ENCODE measurements at places on chromosomes 5 and 9.
A peak's percentile ranks its signal among the peaks of the same experiment; 100 is the strongest.

GRCh38 chr9:34289159-34289558 is 39.9 kb downstream of the KIF24 start:
- DNase-seq = no peak

DNA sequence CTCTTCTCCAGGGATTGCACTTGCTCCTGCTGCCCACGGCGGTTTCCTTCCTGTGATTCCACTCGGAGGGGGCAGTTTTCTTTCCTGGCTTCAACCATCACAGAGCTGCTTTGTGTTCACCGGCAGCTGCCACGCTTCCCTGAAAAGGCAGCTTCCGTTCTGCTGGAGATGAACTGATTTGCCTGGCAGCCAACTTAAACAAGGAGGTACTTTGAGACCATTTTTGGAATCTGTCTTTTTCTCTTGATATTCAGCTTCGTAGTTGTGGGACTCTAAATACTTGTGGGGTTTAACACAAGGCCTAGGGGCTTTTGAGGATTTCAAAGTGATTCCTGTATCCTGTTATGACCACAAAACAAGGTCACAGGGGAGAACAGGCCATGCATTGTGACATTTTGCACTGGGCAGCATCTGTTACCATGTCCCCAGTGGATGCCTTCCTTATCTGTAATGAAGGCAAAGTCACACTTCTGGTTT is 192.0 kb downstream of the MTRR start:
- DNase-seq = no peak

GRCh38 chr5:160616712-160617497 is 195.2 kb downstream of the PTTG1 start:
- no peak for DNase-seq

DNA sequence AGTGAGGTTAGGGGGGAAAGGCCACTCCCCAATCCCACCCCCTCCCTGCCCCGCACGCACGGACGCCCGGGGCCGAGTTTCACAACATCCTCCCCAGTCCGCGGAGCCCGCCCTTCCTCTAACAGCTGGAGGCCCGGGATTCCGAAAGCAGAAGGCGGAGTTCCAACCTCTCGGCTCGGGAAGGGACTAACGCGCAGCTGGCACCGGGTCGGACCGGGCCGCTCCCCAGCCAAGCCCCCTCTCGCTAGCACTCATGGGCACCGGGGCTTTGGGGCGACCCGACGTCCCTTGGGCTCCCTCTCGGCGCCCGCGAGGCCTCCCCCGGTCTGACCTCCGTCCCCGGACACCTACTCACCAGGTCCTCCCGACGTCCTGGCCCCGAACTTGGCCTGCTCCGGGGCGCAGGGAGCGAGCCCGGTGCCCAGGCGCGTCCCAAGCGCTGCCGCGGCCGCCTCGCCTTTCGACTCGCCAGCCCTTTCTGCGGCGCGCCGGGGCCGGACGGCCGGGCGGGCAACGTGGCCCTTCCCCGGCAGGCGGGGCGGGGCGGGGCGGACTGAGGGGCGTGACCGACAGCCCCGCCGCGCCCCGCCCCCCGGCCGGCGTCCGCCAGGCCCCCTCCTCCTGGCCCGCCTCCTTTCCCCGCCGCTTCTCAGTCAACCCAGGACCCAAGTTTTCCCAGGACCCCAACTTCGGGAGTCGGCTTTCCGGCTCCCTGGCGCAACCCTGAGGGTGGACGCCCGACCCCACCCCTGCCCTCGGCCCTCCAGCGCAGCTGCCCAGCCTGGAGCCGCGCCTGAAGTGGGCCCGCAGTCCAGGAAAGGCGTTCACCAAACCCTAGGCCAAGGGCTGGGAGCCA is at the start of gene MGAT1:
MGAT1 (minus strand) TSS at position 482 of the 856 bp plus-strand sequence. CDS start 9,835 bp downstream, outside the sequence.
- DNase-seq = peak; percentile 69

- DNase-seq = no peak
These were observed 2.5 kb upstream of the ISL1 start for GRCh38 chr5:51380603-51381207.

DNA sequence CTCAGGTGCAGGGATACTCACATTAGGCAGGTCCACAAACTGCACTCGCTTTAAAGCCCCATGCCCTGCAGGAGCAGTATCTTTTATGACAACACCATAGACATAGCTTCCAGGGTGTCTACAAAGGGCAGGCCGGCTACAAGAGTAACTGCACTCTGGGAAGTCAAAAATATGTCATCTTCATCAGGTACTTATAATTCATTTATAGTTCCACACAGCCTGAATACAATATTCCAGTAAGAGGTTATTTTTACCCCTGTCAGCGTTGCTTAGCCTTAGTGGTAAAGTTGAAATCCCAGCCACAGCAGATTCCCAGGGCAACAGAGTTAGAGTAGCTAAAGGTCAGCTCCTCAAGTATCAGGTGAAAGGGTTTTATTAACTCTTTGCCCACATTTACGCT is 82.3 kb upstream of the ITGA2 start:
- DNase-seq = no peak

GRCh38 chr9:967436-967835 is 9.0 kb upstream of the DMRT3 start:
- no peak for DNase-seq

- DNase-seq = no peak
These were observed 24.4 kb upstream of the GRAMD2B start for GRCh38 chr5:126398791-126399190.

DNA sequence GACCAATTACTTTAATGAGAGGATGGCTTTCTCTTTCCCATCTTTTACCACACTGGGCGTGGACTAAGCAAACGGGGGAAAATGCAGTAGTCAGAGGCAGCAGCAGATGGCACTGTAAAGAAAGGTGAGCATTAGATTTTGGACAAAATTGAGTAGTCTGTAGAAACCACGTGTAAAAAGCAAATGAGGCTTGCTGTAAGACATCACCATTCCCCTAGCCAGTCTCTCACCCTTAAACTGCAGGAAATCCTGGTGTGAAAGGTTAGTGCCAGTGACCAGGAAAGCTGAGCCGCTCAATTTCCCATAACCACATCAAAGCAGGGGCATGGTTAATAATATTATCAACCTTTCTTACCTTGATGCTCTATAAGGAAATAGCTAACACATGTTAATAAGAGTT is 31.8 kb downstream of the SPATA31C2 start:
- no peak for DNase-seq

DNA sequence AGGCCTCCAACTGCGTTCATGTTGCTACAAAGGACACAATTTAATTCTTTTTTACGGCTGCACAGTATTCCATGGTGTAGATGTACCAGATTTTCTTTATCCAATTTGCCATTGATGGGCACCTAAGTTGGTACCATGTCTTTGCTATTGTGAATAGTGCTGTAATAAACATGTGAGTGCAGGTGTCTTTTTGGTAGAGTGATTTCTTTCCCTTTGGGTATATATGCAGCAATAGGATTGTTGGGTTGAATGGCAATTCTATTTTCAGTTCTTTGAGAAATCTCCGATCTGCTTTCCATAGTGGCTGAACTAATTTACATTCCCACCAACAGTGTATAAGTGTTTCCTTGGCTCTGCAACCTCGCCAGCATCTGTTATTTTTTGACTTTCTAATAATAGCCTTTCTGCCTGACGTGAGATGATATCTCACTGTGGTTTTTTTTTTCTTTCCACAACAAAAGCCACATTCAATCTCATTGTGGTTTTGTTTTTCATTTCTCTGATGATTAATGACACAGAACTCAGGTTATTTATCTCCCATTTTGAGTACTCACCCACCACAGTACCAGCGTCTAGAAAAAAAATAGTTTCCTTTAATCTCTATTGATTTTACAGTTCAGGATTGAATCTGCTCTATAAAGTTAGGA is 21.9 kb downstream of the ARRDC3 start:
- DNase-seq = no peak

DNA sequence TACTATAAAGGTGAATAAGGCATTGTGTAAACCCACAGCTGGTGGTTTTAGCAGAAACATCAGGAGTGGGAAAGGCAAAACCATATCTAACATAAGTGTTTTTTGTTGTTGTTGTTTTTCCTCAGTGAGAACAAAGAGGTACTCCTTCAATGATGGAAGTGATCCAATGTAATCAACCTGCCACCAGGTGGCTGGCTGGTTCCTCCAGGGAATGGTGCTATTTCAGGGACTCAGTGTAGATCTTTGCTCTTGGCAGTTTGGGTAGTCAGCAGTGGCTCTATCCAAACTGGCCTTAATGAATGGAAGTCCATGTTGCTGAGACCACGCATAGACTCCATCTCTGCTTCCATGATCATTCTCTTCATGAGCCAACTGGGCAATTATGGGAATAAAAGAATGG is 10.8 kb downstream of the DMRTA1 start:
- DNase-seq = no peak

- DNase-seq = no peak
These were observed 183.5 kb downstream of the LURAP1L start for GRCh38 chr9:12958279-12958678.

DNA sequence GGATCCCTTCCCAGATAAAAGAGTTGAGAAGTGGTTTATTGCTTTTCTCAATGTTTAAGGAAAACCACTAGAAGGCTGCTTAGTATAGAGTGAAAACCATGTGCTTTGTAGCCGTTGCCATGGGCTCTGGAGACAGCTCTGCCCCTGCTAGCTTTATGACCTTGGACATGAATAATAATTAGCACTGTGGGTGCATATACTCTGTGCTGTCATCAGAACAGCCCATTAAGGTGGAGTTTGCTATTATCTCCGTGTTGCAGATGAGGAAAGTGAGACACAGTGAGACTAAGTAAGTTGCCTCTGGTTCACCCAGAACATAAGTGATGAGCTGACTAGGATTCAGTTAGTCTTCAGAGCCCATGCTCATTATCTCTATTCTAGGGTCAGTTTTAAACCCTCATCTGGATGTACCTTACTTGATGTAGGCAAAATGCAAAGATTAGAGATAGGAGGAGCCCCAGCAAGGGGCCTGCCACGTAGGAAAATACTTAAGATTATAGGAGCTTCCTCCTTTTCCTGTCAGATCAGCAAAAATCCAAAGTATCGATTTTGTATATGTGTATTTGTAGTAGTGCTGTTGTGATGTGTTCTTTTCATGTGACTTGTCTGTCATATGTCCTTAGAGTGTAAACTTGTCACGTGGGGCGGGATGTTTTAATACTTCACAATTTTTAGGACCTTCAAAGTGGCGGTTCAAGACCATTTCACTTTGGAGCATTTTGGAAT is 102.5 kb downstream of the TLE4 start:
- DNase-seq = no peak

- DNase-seq = no peak
These were observed 205.9 kb downstream of the FSTL4 start for GRCh38 chr5:133406208-133406976.

- DNase-seq = no peak
These were observed 110.1 kb downstream of the FBN2 start for GRCh38 chr5:128427921-128428320.

DNA sequence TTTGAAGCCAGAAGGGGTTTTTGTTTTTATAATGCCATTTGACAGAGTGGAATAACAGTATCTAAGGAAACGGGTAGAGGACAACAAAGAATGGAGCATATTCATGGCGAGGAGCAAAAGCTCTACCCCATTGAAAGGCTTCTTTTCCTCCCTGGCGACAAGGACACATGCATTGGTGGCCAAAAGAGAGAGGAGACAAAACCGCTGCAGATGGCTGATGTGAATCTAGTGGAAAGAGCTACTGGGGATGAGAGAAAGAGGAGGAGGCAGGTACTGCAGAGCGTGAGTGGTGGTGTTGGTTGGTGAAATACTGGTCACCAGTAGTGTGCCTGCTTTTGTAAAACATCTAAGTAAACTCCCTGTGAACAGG is 491 bp downstream of the APC start:
- DNase-seq = no peak

DNA sequence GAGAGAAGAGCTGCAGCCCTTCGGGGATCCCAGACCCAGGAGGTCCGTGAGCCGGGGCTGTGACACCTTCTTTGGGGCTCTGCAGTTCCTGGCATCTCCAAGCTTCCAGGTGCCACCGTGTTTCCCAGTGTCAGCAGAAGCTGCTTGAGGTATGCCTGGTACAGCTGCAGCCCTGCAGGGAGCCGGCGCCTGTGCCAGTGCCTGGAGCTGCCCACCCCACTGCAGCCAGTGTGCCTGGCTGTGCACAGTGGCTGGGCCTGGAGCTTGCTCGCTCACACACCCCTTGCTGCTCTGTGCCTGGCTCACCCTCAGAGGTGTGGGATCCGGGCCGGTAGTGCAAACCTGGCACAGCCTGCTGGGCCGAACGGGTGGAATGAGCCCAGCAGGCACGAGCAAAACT is 65.5 kb downstream of the NACC2 start:
- DNase-seq = no peak

GRCh38 chr5:38455796-38456330 is 100.6 kb downstream of the LIFR start:
- no peak for DNase-seq

- no peak for DNase-seq
These were observed 568.2 kb upstream of the CDH18 start for GRCh38 chr5:20556115-20556763.

- DNase-seq = no peak
These were observed 336.3 kb downstream of the DMRT2 start for GRCh38 chr9:1386420-1386819.

DNA sequence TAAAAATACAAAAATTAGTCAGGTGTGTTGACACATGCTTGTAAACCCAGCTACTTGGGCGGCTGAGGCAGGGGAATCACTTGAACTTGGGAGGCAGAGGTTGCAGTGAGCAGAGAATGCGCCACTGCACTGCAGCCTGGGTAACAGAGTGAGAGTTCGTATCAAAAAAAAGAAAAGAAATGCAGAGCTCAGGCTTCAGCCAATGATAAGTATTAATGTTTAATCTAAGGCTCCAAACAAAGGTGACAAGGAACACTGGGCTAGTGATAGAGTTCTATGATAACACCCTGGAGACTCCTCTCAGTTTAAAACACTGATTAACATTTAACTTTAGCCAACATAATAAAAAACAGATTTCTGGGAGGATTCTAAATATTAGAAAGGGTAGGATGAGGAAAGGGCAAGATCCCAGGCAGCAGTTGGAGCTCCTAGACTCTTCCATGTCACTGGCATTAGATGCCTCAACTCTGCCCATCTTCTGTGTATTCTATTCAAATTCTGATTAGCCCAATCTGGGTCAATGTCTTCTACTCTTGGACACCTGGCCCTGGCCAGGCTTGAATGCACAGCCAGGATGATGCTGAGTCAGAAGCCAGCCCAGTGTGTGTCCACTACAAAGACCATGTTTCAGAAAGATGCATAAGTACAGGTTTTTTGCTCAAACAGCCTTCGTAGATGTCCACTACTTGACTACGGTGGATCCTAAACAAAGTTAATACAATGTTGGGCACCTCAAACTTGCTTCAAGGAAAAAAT is 91.0 kb upstream of the FAM169A start:
- no peak for DNase-seq

DNA sequence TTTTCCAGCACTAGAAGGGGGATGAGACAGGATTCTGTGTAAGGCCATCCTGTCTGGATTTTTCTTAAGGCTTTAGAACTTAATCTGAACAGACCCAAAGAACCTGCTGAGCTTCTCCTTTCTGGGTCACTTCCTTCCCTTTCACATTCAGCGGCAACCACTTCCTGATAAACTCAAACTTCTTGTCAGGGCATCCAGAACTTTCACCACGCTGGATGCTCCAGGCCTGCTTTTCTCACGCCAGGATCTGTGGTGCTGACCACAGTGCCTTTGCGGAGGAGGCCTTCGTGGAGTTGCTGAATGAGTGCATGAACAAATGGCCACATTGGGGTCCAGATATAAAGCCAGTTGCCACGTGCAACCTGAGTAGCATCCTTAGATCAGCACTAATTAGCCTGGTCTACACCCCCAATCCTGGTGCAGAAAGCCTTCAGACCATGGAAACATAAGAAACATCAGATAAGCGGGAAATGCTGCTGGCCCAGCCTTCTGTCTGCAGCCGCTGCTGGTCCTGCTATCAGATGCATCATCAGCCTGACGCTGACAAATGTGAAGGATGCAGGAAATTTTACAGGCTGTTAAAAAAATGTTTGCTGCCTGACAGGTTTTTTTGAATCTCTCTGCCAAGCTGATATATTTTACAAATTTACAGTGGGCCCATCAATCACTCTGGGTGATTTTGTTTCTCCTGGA is 75.3 kb upstream of the BARHL1 start:
- no peak for DNase-seq
